ENCODE measurements at places on chromosomes 11 and 22.

DNA sequence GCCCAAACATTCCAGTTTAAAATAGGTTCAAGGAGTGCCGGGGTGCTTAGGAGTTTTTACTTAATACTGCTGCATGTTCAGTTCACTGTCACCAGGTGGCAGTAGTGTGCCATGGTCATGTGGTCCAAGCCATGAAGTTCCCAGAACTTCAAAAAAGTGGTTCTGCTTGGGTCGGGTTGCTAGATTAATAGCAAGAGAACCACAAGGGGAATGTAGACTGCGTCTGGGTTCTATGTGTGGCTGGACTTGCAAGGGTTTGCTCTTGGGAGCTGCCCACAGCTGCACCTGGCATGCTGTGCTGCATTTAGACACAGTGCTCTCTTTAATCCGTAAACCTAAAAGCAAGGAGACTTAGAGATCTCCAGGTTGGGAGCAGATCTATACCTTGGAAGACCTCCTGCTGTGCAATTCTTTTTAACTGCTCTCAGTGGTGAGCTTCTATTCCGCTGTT, 6.5 kb upstream of the SPON1 start:
- DNase-seq: no peak

GRCh38 chr11:102676084-102676483, 29.5 kb downstream of the MMP27 start:
- DNase-seq: no peak

GRCh38 chr22:39254789-39255298, 10.1 kb upstream of the PDGFB start:
- DNase-seq: no peak

GRCh38 chr11:3853899-3854659, 1.4 kb upstream of the STIM1 start:
- peak; percentile 31 for DNase-seq

- no peak for DNase-seq
These were observed 192.7 kb downstream of the C11orf91 start for GRCh38 chr11:33507967-33508366.

- DNase-seq: no peak
These were observed 551 bp downstream of the DBX1 start for GRCh38 chr11:20159466-20160381.
